Stimulated activated CD4-positive, alpha-beta T cell treated with anti-CD3 and anti-CD28 coated beads, TNF-alpha, amount 100 ng/mL, for 24 hours (primary cell): ENCODE measurements at places on chromosomes 7 and 10.

- no peak for DNase-seq
Measured at GRCh38 chr7:46349490-46349889, 428.4 kb upstream of the IGFBP3 start.

DNA sequence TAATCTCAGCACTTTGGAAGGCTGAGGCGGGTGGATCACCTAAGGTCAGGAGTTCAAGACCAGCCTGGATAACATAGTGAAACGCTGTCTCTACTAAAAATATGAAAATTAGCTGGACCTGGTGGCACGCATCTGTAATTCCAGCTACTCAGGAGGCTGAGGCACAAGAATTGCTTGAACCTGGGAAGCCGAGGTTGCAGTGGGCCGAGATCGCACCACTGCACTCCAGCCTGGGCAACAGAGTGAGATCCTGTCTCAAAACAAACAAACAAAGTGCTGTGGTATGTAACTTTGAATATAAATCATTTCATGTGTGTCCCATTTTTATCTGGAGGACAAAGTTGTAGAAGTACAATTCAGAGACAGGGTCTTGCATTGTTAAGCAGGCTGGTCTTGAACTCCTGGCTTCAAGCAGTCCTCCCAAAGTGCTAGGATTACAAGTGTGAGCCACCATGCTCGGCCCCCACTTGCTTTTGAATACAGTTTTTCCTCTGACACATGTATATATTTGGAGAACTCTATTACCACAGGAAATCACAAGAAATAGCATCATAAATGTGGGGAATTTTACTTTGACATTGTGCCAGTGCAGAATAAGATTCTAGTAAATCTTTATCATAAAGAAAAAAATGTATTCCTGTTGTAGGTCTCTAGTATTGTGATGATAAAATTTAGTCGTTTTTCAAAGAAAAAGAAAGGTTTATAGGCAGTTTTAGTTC, 32.6 kb downstream of the PTPN12 start:
- no peak for DNase-seq

- DNase-seq, result no peak
Measured at GRCh38 chr10:108375691-108376090, 1211.2 kb upstream of the SORCS1 start.

GRCh38 chr7:147413557-147413870, 1177.1 kb upstream of the C7orf33 start:
- DNase-seq, result no peak

GRCh38 chr7:92246360-92247101, 757 bp downstream of the ANKIB1 start:
- no peak for DNase-seq

DNA sequence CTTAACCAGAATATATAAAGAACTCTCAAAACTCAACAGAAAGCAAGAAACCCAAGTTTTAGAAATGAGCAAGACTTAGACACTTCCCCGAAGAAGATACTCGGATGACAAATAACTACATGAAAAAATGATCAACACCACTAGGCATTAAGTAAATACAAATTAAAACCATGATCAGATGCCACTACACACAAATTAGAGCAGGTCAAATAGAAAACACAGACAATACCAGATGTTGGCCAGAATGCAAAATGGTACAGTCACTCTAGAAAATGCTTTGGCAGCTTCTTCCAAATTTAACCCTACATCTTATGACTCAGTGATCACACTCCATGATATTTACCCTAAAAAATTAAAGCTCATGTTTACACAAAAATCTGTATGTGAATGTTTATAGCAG, 18.4 kb downstream of the TMEM176A start:
- no peak for DNase-seq

- DNase-seq, result no peak
Measured at GRCh38 chr7:21368317-21368716, 59.6 kb upstream of the SP4 start.

GRCh38 chr10:5018134-5018533, 14.5 kb upstream of the AKR1C2 start:
- no peak for DNase-seq

DNA sequence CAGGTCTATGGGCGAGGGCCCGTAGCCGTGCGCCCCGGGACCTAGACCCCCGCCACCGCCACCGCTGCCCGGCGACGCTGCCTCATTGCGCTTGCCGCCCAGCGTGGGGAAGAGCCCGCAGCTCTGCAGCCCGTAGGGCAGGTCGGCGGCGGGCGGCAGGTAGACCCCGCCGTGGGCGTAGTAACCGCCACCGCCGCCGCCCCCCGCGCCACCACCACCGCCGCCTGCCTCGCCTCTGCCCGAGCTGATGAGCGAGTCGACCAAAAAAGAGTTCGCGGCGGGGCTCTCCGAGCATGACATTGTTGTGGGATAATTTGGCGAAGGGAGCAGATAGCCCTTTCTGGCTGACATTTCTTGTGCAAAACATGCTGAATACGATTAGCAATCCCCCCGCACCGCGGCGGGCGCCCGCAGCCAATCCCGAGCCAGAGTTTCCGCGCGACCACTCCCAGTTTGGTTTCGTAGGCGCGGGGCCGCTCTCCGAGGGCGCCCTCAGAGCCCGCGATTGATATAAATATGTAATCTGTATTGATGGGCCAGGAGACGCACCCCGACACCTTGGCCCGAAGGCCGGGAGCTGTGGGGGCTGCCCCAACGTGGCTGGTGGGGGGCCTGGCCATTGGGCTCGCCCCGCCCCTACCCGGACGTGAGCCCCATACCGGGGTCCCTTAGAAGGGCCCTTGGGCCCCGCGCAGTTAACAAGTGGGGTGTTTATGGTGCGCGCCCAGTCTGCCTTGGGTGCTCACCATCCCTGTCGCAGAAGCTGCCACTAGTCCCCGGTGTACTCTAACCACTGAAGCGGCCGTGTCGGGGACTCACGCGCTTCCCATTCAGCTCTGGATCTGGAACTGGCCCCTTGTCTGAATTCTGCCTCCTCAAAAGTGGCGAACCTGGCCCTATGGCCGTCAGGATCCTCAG, at the start of gene HOXA10:
Gene HOXA10 (minus strand): TSS at position 365 of the 918 bp plus-strand sequence. CDS start 14 bp downstream, at position 351.
- no peak for DNase-seq

DNA sequence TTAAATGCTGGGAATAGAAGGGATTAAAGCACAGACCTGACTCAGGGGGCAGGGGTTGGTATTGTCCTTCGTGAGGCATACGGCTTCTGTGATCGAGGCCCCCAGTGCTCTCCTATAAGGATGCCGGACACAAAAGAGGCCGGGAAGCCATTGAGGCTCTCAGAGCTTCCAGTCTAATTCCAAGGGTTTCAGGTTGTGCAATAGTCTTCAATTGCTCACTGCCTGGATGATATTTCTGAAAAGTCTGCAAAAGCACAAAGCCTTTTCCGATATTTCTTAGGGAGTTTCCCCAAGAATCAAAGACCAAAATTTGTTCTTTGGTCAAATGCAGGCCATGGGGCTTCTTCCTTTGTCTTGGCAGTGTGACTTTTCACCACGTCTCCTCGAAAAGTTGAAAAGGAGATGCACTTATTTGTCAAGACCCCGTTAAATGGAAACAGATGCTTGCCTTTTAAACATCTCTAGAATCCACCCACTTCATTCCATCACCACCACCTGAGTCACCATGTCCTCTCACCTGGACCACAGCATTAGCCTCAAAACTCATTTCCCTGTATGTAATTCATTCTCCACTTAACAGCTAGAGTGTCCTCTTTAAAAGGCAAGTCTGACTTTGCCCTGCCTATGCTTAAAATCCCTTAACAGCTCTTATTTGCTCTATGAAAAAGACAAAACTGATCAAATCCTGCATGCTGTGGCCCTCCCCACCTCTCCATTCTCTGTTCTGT, 134.8 kb upstream of the NAMPT start:
- no peak for DNase-seq

DNA sequence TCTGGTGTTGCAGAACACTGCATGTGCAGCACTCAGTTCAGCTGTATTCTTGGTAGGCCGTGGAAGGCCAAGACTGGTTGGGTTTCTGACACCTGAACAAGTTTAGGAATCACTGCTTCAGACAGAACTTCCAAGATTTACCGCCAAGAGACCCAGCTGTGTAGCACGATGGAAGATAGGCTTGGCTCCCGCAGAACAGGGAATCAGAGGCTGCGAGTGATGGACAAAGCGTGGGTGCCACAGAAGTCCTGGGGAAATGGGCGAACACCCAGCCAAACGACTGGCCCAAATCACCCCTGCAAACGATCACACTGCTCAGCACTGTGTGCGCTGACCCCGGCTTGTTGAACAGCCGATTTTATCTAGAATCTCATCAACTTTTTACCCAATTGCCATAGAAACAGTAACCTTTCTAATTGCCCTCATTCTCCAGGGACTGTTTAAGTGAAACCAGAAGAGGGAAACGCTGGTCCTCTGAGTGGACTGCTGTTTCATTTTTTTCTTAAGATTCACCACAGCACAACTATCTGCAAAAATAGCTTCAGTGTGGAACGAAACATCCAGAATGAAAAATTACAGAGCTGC, 17.9 kb downstream of the ZFAND2A start:
- no peak for DNase-seq

DNA sequence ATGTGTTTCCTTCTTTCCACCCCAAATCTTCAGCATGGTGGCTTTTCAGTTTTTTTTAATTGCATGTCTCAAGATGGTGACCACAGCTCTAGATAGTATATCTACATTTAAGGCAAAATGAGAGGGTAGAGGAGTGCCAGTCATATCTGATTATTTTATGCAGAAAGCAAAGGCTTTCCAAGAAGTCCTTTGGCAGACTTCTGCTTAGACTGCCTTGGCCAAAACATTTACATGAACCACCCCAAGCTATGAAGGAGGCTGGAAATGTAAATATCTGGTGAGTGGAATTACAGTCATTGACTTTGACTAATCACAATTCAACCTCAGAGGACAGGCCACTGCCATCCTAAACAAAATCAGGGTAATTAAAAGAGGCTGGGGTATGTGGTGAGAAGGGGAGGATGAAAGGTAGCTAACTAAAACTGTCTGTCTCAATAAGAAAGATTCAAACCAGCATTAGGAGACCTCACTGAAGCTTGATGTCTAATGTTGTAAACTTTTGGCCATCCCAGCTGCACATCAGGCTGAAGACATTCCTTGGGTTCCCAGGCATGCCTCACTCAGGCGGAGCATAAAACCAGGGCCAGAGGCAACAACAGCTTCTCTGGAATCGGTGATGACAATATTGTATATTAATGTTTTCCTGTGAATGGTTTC, 53.4 kb downstream of the PPP1R3C start:
- no peak for DNase-seq

- DNase-seq, result no peak
Measured at GRCh38 chr10:96270571-96270970, 798 bp downstream of the BLNK start.

- DNase-seq, result no peak
Measured at GRCh38 chr7:47377741-47378140, 204.2 kb downstream of the TNS3 start.

DNA sequence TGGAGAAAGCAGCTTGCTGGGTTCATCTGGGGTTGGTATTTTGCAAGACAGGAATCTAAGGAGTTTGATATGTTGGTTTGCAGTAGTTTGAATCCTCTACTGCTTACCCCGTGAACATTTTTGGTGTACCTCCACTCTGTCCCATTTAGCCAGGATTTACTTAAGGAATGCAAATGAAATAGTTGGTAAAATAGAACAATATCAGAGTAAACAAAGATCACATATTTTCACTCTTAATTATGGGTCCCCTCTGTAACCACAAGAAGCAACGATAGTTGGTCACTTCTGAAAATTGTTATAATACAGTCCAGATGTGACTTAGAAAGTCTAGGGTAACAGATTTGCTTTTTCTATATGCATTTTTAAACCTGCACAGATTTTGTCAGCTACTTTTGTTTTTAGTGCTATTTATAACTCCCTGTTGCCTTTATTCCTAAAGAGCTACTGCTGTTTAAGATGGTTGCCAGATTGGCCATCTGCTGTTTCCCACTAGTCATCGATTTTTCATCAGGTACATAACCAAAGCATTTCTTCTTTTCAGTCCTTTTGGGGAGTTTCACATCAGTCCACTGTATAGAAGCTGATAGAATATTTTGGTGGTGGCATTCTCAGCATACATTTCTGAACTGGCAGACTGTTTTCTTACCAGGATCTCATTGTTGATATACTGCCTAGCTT, 37.6 kb downstream of the MAPK8 start:
- DNase-seq, result no peak

GRCh38 chr10:1180836-1181235, 124.7 kb downstream of the WDR37 start:
- DNase-seq, result no peak

GRCh38 chr7:73593207-73594045, 15.0 kb upstream of the TBL2 start:
- DNase-seq, result no peak

GRCh38 chr10:131723297-131724168, 177.3 kb upstream of the PPP2R2D start:
- DNase-seq, result no peak

- peak; percentile 55 for DNase-seq
Measured at GRCh38 chr7:151059367-151060112, at the start of gene SLC4A2. Gene SLC4A2 (plus strand): TSS chr7:151059589. CDS start chr7:151061988, 2,399 bp downstream.

DNA sequence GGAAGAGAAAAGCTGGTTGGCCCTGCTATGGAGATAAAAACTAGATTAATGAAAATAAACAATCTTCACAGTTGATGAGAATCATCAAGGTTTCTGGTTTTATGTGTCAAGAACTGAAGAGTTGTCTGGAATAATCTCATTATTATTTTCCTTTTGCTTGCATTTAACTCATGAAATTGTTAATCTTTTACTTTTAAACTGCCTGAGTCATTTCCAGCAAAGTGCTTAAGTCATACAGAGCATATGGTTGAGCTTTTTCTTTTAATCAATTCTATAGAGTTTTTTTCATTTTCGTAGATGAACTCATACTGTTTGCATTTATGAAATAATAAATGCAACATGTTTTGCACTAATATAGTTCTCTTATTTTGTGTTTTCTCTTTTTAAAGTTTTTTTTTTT, 747.9 kb downstream of the NXPH1 start:
- no peak for DNase-seq

DNA sequence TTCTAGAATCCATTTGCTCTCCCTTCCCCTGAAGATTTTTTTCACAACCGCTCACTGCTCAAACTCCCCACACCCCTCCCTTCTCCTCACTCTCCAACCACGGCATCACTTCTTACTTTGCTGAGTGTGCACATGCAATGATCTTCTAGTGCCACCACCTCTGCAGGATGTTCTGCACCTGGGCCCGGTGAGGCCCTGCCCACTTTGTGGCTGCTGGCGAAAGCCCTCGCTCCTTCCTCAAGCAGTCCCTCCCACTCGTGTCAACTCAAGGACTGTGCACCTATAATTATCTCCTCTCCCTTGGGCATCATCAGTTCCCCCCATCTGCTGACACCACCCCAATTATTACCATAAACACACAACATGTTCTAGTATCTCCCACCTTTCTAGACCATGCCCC, 91.0 kb upstream of the LANCL2 start:
- DNase-seq, result no peak

DNA sequence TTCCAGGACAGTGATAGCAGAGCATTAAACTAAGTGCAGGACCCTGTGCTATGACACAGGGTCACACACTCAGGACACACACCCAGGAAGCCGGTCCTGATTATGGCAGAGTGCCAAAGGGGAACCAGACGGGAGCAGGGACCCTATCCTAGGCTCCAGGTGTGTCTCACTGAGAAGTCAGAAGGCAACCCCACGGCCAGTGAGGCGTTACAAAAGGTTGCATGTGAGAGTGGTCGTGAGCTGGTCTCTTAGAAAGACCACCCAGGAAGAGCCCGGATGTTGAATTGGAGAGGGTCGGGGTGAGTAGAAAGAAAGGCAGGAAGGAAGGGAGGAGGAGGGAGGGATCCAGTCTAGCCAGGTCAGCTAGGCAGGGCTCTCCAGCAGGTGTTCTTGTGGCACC, 31.0 kb downstream of the FRMPD2 start:
- no peak for DNase-seq
